ENCODE measurements at places on chromosomes 6 and 20. TPM values are rescaled to one million over a fixed set of nuclear protein-coding genes. Genes with fewer than 3 reads are reported as not detected.

Gene SCRT2
- not detected for total RNA-seq

Gene PPIL6
- 3.8 TPM for total RNA-seq

Gene ARMH2
- not detected for total RNA-seq

Gene STK35
- 10.8 TPM for total RNA-seq

Gene GLP1R
- not detected for total RNA-seq

Gene C6orf141
- total RNA-seq: 13.2 TPM

Gene KCNB1
- not detected for total RNA-seq

DNA sequence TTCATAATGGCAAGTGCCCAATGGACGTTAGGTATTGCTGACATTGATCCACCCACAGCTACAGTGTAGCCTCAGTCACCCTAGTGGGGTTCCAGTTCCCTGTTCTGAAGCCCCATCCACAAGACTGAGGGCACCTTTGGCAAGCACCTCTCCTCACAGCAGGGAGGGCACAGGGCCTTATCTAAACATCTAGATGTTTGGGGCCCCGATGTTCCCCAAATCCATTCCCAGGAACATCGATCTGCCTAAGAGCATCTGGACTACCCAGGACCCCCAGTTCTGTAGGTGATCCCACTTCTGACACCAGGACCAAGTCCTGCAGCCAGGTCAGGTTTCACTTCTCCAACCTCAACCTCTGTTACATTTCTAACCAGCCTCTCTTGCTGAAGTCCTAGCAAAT is 10.6 kb downstream of the APCDD1L start:
- DNase-seq: no peak

- no peak for DNase-seq
Observed at GRCh38 chr6:78984225-78984950, 93.7 kb downstream of the PHIP start.

- DNase-seq: peak; percentile 95
Observed at GRCh38 chr6:2245103-2245876, at the start of gene GMDS. GMDS (minus strand) TSS chr6:2245605.

GRCh38 chr20:10668677-10669368 is 5.0 kb downstream of the JAG1 start:
- DNase-seq: no peak

DNA sequence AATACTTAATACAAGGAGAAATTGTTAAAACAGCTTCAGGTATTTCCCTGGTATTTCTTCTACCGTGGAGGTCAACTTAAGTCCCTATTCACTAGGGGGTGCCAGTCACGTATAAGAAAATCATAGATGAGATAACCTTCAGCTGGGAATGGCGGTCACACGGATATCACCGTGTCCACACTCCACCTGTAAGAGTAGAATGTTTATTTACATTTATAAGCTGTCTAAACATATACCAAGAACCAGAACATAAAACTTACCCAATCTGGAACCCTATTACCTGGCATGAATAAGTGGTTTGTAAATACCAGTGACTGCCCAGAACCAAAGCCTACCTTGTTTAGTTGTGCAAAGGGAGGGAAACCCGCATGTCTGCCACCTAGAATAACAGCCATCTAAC is 1.9 kb upstream of the ELOVL4 start:
- DNase-seq: peak; percentile 76

DNA sequence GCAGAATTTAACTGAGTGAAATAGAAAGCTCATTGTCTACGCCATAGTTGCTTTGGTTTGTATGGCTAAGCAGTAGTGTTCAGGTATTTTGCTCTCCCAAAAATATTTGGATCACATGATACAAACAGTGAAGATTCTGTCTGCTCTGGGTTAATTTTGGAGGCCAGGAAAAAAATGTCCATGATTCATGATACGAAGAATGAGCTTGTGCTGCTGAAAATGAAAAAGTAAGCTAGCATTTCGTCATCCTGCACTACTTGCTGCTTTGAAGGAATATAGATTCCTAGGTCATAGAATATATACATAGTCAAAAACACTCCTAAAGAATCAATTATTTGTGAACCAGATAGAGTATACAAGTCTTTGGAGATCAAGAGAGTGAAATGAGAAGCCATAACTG is 8.3 kb downstream of the WRNIP1 start:
- no peak for DNase-seq

- DNase-seq: peak; percentile 28
Observed at GRCh38 chr6:13267142-13267651, 61.1 kb downstream of the TBC1D7 start.

- DNase-seq: no peak
Observed at GRCh38 chr6:14121936-14122344, 4.4 kb downstream of the CD83 start.

- DNase-seq: no peak
Observed at GRCh38 chr6:3867641-3868502, 18.7 kb downstream of the FAM50B start.

DNA sequence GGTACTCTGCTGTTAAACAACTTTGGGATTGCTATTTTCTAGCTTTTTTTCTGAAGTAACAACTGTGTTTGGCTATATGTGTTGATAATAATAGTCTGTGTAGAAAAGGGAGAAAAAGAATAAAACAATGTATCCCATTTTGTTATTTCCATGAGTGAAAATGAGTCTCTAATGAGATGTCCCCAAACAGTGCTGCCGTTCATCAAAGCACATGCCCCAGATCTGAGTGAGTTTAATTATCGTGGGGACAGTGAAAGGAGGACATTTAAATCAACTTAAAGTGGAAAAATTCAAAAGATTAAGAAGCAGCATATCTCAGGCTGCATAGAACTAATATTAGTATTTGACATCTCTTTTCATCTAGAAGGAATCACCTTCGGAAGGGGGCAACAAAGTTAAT is 59.6 kb downstream of the NCOA7 start:
- no peak for DNase-seq

DNA sequence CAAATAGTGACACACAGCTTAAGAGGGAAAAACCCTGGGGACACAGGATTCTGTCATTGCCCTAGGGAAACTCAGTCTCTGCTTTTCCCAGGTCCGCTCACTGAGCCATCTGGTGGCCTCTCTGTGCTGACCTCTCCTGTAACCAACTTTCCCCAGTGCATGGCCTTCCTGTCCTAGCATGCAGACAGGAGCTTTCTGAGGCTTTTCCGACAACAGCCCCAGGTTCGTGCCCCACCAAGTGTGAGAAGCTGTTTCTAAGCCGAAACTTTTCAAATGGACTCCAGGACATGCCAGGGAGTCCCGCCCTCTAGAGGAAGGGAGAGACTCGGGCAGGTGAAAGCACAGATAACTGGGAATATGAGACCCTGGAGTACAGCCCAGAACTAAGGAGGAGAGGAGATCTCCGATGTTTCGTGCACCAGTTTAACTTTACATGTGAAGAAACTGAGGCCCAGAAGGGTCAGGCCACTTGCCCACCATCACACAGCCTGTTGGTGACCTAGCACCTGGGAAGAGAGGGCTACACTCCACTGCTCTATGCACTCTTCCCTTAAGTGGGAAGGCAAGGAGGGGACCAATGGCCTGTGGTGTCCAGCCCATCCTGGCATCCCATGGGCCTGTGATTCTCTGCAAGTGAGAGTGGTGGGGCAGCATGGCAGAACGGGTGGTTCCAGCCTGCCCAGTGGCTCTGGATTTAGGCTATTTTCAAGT is 46.2 kb downstream of the RPP40 start:
- DNase-seq: no peak

DNA sequence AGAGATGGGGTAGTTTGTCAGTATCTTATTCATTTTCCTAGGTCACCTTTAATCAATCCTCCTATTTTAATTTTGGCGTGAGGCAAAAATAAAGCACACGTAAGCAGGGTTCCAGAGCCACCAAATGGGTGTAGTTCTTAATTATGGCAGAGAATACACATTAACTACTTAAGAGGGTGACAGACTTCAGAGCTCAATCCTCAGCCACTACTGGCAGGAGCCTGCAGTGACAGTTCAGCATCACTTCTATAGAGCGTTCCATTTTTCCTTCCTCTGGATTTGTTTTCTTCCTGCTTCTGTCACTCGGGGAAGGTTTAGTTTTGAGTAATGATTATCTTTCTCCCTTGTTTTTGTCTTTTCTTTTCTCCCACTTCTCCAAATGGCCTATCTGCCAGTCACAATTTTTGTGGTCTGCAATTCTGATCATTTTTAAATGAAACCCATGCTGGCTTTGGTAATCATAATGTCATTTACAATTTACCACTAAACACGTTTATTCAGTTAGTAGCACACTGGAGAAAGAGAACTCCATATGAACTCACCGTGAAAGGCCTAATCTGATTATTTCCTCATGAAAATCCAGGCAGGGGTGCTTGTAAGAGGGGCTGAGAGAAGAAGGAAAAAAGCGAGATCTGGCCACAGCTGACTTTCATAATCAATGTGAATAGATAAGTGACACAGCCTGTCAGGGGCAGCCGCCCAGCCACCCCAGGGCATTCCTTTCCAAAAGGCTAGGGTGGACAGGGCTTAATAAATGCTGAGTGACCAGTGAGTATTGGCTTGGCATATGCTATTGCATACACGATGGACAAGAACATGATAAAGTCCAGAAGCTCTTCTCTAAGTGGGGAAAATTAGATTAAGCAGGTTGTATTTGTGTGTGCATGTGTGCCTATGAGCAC is 412.1 kb downstream of the PKHD1 start:
- no peak for DNase-seq

GRCh38 chr6:68059261-68059660 is 575.8 kb upstream of the ADGRB3 start:
- DNase-seq: no peak

DNA sequence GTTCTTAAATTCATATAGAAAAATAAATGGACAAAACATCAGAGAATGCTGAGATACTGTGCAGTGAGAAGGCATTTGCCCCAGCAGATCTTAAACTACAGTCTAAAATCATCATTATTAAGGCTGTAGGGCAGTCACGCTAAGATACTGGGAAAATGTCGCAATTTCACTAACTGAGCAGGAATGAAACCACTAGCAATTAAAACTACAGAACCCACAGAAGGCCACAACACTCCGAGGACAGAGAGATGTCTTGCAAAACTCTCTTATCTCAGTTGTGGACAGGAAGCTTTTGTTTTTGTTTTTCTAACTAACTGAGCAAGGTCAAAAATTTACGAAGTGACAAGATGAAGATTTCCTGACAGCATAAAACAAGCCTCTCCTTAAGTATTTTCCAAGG is 18.2 kb downstream of the GNAS-AS1 start:
- no peak for DNase-seq

- DNase-seq: no peak
Observed at GRCh38 chr6:77620278-77620882, 32.5 kb upstream of the MEI4 start.

DNA sequence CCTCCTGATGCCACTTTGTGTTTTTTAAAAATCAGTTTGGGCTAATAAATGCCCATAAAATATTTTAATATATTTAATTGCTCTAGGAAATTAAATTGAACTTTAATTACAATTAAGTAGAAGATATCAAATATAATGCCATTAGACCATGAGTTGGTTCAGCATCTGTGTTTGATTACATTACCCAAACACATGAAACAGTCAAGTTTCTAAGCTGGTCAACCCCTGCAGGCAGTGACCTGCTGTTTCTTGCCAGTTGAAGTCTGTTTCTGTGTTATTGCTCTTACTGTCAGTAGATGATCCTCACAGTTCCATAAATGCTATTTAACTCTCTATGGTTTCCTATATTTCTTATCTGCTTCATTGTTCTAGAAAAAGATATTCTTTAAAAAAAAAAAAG is 9.7 kb upstream of the TENT5A start:
- no peak for DNase-seq

DNA sequence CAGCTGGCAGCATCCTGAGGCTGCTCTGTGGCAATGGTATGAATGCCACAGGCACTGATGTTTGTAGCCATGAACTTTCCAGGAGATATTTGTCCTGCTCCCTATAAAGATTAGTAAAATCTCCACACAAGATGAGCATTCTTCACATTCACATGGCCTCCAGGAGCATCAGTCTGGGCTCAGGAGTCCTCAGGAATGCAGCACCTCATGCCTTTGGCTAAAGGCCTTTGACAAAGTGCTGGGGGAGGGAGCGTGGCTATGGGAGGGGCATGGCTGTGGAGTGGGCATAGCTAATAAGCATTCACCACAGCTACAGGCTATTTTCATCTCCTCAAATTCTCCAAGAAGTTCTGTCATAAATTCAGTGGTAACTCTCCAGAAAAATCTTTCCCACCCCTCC is 90.5 kb upstream of the LY86 start:
- DNase-seq: no peak

DNA sequence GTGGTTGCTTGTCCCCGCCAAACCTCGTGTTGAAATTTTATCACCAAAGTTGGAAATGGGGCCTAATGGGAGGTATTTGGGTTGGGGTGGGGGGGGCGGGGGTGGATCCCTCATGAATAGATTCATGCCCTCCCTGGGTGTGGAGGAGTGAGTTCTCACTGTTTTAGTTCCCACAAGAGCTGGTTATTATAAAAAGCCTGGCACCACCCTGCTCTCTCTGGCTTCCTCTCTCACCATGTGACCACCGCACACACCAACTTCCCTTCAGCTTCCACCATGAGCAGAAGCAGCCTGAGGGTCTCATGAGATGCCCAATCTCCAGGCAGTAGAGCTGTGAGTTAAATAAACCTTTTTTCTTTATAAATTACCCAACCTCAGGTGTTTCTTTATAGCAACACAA is 111.3 kb downstream of the PRDM1 start:
- no peak for DNase-seq

DNA sequence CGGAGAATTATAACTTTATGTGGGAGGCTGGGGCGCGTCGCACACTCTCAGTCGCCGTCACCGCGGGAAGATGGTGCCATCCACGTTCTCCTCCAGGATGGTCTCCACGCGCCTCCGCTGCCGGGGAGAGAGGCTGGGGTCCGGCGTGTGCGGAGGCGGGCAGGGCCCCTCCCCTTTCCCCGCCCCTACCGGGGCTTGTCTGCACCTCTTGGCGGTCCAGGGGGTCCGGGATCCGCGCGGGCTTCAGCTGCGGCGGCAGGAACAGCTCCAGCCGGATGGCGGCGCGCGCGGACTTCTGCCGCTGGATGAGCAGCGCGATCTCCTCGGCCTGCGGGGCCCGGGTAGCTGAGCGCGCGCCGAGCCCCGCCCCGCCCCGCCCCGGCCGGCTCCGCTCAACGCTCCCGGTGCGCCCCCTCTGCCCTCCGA is 807 bp downstream of the LKAAEAR1 start:
- DNase-seq: peak; percentile 87

DNA sequence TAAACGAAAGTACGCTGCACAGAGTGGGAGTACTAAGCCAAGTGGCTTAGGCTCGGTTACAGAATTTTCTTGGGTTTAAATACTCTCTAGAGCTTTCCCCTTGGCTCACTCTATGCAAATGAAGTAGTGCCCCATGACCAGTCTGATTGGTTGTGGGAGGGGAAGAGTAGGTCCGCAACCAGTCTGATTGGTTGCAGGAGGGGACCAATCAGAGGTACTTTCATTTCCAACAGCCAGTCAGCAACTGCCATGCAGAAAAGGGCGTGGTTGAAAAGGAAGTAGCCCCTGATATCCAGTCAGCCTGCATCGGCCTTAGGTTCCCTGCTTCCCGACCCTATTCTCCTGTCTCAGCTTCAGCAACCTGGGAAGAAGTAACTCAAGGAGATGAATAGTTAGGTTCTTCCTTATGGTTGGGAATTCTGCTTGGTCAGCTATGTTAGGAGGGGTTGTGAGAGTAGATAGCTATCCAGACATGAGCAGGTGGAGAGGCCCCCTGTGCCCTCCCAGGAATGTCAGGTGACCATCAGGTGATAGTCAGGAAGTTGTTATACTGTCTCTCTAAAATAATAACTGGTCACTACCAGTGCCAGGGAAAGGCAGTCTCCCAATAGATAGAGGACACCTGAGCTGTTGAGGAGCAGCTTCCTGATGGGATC is 57.4 kb downstream of the FARS2 start:
- DNase-seq: no peak
